Renal pelvis (tissue), 12 donors: ENCODE measurements at places on chromosomes 5 and 9.

- DNase-seq, result no peak
Measured at GRCh38 chr5:624118-624950, 12.2 kb downstream of the CEP72 start.

DNA sequence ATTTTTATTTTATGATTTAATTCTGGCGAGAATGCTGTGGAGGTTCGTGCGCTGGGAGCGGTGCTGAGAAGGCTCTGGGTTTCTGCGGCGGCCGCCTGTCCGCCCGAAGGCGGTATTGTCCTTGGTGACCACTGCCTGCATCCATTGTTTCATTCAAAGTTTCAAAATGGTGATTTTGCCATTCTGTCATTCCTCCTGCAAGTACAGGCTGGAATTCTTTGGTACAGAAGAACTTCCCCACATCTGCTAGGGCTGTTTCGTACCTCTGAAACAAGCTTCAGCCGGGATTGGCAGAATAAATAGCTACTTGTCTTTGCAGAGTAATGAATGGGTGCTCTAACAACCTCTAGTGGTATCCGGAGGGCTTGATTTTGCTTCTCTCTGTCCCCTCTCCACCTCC, 112.6 kb upstream of the CACNA1B start:
- DNase-seq, result no peak

DNA sequence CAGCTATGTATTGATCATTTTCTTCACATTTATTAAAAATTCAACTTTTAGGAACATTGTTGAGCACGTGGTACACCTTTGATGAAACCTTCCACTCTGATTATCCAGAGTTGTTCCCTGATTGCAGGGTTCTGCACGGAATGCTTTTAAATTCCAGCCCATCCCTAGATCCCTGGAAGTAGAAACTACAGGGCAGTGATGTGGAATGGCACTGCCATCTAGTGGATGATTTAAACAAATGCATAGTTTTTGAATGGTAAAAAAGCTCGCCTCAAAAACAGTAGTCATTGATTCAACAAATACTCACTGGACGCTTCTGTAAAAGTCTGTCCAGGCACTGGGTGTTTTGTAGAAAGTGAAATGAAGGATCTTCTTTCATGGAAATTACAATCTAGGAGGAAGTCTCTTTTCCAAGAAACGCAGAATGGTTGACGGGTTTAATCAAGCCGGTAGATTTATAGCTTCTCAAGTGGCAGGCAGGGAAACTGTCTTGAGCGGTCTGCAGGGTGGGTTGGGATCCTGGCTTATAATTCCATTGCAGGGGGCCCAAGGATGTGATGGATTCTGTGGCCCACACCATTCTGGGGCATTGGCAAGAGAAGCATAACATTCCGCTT, 118.4 kb downstream of the ARHGAP26 start:
- no peak for DNase-seq

GRCh38 chr5:81994679-81995078, 22.9 kb downstream of the ATG10 start:
- DNase-seq, result no peak

DNA sequence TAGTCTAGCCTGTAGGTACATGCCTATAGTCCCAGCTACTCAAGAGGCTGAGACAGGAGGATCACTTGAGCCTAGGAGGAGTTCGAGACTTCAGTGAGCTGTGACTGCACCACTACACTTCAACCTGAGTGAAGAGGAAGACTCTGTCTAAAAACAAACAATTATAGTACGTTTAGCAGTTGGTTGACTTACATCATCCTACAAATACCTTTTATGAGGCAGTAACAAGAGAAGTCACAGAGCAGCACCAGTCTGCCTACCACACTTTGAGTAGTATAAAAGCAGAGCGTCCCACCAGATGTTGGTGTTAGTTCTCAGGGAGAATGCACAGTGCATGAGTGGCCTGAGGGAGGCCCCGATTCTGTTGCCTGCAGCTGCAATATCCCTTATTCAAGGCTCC, 16.1 kb downstream of the ZFR start:
- DNase-seq, result no peak
